CD4-positive, alpha-beta T cell treated with Interleukin-4 for 4 hours (primary cell): ENCODE measurements at places on chromosomes 5 and 9.
A peak's percentile ranks its signal among the peaks of the same experiment; 100 is the strongest.

- DNase-seq: no peak
Measured at GRCh38 chr9:76395381-76395780, 1.2 kb upstream of the RFK start.

GRCh38 chr5:160181965-160182622 is 47.2 kb upstream of the FABP6 start:
- no peak for DNase-seq

DNA sequence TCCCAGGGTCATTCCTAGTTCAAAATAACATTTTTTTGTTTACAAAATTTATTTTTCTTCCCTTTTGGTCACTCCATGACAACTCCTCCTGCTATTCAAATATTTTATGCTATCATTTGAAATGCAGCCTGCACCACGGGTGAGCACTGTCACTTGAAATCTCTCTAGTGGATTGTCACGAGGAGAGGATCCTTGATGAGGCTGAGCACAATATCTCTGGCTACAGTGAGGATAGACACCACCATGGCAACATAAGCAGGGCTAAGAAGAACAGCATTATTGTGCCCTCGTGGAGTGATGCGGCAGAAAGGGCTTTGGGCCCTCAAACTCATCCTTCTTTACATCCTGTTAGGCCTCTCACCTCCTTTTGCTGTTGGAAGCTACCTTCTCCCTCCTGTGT is 321.9 kb downstream of the RAB3C start:
- DNase-seq: no peak

DNA sequence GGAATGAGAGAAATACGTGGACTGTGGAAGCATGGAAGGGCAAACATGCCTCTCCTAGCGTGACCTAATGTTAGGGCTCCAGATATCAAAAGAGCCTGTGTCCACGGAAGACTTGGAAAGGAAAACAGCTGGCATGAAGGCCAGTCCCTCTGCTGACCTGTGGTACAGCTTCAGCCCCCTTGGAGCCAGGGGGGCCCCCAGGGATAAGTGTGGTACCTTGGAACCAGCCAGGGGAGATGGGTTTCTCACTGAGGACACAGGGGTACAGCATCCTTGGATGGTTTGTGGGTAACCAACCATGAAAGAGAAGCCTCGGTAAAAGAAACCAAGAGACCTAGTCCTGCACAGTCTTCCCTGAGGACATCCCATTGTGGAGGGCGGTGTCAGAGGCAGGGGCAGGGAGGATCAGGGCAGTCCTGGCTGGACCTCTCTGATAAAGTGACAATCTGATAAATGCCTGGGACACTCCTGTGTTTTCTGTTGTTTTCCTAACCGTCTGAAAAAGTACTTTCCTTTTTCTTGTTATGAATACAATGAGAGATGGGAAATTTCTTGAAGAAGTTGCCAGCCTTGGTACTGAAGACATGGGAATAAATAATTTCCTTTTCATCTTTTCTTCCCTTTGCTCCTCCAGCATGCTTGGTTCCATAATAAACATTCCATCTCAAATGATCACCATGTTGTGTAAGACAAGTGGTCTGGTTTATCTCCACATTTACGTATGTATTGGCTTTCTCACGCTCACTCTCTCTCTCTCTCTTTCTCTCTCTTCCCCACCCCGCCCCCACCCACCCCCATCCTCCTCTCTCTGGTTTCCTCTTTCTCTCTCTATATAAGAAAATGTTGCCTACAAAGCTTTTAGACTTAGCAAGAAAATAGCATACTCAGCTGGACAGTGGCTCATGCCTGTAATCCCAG is 102.1 kb downstream of the SUSD1 start:
- no peak for DNase-seq

GRCh38 chr5:1445689-1446601 is 705 bp upstream of the SLC6A3 start:
- no peak for DNase-seq

DNA sequence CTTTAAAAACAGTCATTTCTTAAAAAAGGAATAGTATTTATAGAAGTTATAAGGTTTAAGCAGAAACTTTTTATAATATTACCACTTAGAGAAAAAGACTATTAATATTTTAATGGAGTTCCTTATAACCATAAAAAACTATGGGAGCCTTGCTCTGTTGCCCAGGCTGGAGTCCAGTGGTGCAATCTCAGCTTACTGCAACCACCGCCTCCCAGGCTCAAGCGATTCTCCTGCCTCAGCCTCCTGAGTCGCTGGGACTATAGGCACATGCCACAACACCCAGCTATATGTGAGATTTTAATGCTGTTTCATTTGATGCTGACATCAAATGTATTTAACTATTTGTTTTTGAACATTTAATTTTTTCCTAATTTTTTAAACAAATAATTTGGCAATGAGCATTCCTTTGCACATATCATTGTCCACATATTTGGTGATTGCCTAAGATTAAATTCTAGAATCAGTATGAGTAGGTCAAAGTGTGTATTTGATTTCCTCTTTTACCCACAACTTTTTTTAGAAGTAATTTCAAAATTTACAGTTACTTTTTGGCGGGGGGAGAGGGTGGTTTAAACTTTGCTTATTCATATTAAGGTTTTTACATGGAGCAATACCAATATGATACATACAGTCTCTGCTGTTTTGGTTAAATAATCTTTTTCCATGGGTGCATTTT is 235.5 kb downstream of the ARHGEF28 start:
- no peak for DNase-seq

DNA sequence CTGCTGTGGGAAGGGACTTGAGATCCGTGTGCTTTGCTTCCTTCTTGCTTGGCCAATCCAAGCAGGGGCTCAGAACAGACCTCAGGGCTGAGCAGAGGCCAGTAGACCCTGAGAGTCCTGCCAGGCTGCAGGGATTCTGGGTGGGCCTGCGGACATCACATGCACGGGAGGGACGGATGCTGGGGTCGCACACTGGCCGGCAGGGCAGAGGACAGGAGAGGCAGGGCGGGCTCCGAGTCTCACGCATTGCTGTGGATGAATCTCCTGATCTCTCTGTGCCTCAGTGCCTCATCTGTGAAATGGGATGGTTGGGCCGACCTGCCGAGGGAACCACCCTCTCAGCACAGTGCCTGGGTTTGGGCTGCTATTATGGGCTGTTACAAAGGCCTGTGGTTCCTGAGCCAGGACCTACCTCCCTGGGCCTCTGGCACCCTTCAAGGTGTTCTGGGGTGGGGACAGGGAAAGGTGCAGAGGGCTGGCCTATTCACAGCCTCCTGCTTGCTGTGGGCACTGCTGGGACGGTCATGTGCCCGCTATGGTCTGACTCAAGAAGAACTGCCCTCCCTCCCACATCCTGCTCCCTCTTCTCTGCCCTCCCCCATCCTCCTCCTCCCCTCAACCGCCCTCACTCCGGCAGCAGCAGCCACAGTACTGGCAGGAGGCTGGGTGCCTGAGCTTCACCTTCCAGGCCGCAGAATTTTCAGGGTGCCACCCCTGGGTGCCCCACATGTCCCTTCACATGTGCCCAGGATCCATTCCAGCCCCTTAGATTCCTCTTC is 43.3 kb downstream of the NCS1 start:
- DNase-seq: no peak

DNA sequence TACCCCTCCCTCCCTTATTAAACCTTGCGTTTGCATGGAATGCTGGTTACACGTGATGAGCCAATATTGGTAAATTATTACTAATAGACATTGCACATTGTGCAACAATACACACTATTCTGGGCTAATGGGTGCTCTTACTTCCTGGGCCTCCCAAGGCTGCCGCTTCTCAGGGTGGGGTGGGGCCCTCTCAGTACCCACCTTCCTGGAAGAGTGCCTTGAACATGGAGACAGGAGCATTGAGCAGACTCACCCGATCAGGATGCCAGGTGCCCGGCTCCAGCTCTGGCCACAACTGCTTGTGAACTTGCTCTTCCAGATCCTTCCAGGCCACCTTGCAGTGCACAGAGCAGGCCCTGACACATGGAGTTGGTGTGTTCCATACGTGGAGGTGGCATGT is 24.7 kb upstream of the CEP72 start:
- no peak for DNase-seq

DNA sequence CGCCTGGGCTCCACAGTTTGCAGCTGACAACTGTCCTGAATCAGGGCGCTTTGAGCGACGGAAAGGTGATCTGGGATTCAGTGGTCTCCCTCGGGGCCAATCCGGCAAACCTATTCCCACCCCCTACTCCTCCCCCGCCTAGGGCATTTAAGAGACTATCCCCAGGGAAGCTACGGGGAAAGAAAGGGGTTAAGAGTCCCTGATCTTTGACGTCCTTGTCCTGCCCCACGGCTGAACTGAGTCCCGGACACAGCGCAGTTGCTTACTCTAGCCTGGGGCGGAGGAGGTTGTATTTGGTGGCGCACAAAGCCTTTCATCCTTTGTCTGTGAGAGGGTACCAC is 3.4 kb downstream of the RORB start:
- DNase-seq: no peak

DNA sequence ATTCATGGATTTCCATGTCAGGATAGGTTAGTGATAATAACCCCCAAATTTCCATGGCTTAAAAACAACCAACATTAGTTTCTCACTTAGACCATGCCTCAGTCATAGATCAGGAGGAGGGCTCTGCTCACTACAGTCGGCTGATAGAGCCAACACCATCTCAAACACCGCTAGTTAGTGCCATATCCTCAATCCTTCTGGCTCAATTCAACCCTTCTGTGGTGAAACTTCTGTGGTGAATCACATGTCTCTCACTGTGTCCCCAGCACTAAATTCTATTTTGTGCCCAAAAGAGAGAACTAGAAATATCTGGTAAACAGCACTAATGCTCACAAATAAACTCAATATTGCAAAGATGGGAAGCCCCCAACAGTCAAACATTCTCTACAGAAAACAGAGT is 21.1 kb downstream of the ECPAS start:
- no peak for DNase-seq

- DNase-seq: peak; percentile 37
Measured at GRCh38 chr5:108681079-108681921, 66.4 kb upstream of the FER start.

GRCh38 chr5:144024545-144024944 is 145.9 kb downstream of the YIPF5 start:
- no peak for DNase-seq
